SW 1271 (cell line): ENCODE measurements at places on chromosomes 5 and 9.

DNA sequence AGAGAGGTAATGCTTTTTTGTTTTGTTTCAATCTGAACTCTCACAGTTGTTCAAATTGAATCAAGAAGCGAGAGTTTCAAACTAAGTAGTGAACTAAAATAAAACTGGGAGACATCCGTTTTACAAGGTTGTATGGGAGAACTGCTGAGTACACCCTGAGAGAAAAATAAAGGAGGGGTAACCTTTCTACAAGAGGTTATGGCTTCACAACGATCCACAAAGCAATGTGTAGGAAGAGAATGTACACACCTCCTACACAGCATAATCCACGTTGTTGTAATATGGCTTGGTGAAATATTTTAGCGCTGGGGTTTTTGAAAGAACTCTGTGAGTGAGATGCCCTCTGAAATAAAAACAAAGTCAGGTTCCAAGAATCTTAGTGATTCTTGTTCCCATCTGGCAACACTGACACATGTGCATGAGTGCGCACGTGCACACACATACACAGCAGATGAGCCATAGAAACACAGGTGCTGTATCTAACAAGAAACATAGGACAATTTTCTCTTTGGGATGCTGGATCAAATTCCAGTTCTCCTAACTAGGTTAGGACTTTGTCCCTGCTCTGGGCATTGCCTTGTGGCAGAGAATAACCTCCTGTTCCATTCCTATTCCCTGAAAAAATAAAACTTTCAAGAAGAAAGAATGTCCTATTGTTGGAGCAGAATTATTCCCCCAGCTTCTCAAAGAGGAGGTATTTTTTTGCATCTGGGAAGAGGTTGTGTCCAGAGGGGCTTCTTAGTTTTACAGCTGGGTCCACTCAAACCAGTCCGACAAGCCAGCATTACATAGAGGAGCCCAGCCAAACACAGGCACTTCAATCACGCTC lies 94.5 kb upstream of the EFNA5 start:
- no peak for DNase-seq

- DNase-seq, result no peak
These were observed 77.4 kb downstream of the ZNF618 start for GRCh38 chr9:113953531-113953930.

GRCh38 chr9:88922091-88922490 lies 69.2 kb upstream of the S1PR3 start:
- no peak for DNase-seq

DNA sequence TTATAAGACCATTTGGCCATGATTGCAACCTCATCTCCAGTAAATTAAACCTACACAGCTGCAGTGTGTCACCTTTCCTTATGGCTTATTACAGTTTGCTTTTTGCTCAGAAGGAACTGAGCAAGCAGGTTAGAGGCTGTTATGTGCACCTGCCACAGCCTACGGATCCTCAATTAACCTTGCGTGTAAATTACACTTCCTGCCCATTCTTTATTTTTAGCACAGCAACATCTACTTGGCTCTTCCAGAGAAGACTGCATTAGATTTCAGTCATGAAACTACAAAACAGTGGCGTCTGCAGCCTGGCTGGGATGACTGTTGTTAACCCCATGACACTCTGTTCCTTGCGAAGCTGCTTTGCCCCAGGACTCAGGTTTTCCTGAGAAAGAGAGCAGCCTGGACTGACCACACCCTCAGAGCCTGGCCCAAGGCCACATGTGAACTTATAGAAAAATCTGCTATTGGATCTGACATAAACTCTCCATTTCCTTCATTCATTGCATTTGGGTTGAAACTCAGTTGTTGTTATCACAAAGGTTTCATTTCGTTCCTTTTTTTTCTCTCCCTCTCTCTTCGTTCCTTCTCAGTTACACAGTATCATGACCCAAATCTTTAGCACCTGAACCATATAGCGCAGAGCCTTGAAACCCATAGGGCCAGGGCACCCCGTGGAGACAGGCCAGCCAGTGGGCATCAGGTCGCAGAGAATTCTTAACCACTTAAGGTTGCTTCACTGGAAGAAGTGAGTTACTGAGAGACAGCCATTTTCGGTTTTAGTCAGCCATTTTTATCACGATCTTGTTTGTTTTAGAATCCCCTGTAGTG lies 138.6 kb downstream of the PALM2AKAP2 start:
- no peak for DNase-seq

DNA sequence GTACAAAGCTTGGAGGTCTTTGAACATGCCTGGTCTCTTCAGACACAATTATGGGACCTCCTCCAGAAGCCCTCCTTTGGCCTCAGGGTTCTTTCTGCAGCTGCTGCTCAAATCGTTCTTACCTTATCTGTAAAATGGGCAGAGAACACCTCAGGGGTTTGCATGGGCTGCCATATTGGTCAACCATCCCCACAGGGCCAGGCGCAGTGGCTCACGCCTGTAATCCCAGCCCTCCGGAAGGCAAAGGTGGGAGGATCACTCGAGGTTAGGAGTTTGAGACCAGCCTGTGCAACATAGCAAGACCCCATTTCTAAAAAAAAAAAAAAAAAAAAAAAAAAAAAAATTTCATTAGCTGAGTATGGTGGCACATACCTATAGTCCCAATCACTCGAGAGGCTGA lies 29.1 kb upstream of the TCF7 start:
- no peak for DNase-seq

DNA sequence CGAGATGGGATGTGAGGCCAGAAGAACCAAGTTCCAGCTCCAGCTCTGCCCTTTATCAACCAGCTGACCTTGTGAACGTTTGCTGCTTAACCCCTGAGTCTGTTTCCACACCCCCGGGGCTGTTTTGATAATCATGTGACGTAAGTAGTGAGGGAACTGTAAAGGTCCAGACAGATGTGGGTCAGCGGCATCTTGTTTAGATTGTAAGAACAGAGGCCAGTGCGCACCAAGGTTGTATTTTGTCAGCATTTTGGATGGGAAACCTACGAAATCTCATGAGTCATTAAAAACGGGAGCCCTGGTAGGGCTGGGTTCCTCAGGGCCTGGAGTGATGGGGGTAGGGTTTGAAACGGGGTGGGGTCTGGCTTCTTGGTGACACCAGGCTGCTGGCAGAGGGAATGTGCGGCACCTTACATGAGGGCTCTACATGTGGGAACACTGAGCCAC lies 13.8 kb upstream of the COL15A1 start:
- DNase-seq, result no peak

GRCh38 chr5:16617274-16617968 lies 624 bp upstream of the RETREG1 start:
- no peak for DNase-seq

GRCh38 chr5:131944702-131945550 lies 537 bp downstream of the MEIKIN start:
- no peak for DNase-seq

DNA sequence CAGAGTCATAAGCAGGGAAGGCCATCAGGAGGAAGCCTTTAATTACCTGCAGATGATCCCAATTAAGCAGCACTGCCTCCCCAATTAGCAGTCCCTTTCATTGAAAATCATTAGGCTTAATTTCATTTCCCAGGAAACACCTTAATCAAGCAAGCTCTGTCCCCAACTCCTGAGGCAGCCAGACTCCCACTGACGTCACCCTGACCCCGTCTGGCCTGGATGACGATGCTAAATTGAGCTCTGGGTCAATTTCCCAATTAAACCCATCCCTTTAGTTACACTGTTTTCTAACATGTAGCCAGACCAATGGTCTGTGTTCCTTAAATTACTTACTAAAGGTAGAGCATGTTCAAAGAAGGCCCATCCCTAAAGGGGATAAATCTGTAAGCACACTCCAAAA lies 84.0 kb upstream of the SPOCK1 start:
- DNase-seq, result no peak

DNA sequence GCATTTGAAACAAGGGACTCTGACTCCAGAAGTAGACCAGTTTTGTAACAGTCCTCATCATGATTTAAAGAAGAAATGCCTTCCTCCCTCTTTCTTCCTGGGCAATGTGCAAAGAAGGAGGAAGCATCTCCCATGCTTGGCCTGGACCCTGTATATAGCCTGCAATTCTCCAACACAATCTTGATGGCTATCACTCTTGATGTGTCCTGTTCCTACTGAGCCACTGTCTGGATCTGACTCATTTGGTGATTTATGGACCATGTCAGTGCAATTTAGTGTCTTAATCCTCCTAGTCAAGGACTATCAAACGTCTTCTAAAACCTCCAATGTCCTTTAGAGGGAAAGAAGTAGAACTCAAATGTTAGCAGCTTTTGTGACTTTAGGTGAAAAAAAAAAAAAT lies 697.3 kb downstream of the TLR4 start:
- DNase-seq, result no peak

DNA sequence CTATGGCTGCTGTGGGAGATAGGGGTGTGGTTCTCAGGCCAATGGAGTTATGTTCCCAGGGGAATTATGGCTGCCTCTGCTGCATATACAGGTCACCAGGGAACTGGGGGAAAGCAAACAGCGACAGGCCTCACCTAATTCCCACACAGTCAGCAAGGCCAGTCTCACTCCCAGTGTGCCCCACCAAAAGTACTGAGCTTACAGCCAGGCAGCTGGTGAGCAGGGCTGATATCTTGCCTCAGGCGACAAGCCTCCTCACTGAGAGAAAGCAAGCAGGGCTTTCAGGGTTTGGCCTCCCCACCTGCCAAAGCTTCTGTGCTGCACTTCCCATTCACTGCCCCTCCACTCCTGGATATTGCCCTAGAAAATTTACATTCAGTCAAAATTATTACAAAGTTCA lies 273.8 kb upstream of the TARS1 start:
- DNase-seq, result no peak

GRCh38 chr5:28516722-28517121 lies 1478.3 kb upstream of the CDH9 start:
- DNase-seq, result no peak

DNA sequence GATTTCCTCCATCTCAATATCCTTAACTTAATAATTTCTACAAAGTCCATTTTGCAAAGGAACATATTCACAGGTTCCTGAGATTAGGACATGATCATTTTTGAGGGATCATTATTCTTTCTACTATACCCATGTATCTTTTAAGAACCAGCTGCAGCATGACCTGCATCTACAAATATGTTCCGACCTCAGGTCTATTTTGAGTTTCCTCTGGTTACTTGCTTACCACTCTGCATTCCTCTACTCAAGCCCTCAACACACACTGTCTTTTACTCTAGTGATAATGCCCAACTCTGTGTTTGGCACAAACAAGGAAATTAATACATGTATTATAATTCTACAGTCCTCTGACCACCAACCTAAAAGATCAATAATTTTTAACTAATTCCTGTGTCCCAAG lies 386.1 kb downstream of the DNAH5 start:
- no peak for DNase-seq

DNA sequence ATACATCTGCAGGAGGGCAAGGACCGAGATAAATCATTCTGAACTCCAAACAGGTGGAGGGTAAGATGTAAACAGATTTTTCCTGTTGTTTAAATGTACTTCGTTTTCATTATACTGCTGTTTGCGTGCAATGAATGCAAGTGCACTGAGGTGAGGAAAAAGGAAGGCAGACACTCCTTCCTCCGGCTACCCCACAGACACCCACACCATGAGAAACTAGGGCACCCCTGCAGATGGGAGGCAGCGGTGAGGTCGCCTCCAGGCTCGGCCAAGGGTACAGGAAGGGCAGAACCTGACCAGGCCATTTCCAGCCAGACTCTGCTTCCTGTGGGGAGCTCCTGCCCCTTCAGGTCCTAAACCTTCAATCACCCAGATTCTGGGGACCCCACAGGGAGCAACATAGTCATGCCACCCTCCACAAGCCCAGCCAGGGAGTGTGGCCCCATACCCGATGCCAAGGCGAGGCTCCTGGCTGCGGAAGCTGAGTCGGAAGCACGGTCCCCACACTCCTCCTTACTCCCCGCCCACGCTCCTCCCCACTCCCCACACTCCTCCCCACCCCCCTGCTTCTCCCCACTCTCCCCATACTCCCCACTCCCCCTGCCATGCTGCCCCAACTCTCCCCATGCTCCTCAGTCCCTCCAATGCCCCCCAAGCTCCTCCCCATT lies 37.1 kb downstream of the VAV2 start:
- DNase-seq, result no peak

GRCh38 chr5:173715607-173716006 lies 99.2 kb upstream of the BOD1 start:
- DNase-seq, result no peak

GRCh38 chr5:68459810-68460139 lies 244.2 kb downstream of the PIK3R1 start:
- DNase-seq, result no peak

DNA sequence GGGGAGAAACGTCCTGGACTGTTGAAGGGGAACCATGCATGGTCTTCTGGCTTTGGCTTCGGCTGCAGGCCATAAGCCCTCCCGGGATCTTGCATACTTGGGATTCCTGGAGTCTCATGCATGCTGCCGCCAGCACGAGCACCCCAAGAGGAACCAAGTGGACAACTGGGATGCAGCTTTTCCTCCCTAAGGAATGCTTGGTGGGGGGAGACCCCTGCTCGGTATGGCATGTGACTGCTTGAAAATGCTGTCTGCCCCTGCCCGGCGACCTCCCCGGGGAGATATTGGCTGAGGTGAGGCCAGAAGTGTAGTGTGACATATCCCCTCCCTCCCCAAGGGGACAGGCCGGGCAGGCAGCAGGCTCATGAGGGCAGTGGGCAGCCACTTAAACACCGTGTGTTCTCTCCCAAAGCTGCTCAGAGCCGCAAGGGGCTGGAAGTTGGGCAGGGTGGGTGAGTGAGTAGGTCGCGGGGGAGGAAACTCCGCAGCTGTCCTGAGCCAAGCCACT lies 15.7 kb downstream of the TMEM171 start:
- DNase-seq, result no peak

- DNase-seq, result no peak
These were observed 62.7 kb upstream of the GGTA1 start for GRCh38 chr9:121562301-121562700.

DNA sequence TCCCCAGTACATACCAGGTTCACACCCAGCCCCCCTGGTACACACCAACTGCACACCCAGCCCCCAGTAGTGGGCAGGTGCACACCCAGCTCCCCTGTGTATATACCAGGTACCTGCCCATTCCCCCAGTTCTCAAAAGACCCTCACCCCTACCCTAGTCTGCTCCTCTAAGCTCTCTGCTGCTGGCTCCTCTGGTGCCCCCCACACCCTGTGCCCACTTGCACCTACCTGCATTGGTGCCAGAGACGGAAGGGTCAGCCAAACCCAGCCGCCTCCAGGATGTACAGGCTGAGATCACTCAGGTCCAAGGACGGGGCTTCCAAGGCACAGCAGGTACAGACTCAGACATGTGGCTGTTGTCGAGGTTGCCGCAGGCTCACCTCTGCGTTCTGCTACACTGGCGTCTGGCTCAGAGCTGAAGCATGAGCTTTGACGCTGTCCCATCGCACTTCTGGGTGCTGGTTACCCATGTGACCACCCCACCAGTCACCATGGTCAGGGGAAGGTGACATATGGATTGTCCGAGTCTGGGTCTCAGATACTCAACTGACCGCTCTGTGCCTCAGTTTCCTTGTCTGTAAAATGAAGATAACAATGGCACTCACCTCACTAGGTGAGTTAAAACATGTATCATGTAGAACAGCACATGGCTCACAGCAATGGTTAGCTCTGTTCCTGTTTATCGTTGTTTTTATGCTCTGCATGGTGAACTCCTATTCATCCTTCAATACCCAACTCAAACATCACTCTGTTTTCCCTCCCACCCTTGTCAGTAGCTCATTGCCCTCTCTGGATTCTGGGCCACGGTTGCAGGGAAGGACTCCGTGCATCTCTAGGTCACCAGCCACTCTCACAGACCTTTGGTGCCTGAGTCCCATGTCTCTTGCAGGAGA lies 45.3 kb upstream of the SUSD3 start:
- no peak for DNase-seq

- DNase-seq, result peak; percentile 28
These were observed 128.0 kb downstream of the SLC1A3 start for GRCh38 chr5:36734422-36734821.
